Thyroid gland (tissue), 4 donors: ENCODE measurements at places on chromosomes 13 and 19. TPM values are rescaled to one million over a fixed set of nuclear protein-coding genes. Genes with fewer than 3 reads are reported as not detected.

- DNase-seq = no peak
- no peaks in the 10 kb centered on the region for H3K36me3 ChIP-seq
- H3K4me1 ChIP-seq = no peaks in the 10 kb centered on the region
- no peak overlapping the region for H3K27ac ChIP-seq
These were observed 1129.3 kb upstream of the PCDH20 start for GRCh38 chr13:62544928-62545327.

GRCh38 chr13:24097064-24097463, 63.5 kb upstream of the SPATA13 start:
- no peak overlapping the region for H3K27ac ChIP-seq
- H3K4me3 ChIP-seq = no peak overlapping the region
- H3K36me3 ChIP-seq = no peaks in the 10 kb centered on the region
- H3K27me3 ChIP-seq = no peaks in the 10 kb centered on the region
- DNase-seq = no peak
- H3K4me1 ChIP-seq = peaks cover 18% of the 10 kb centered on the region

DNA sequence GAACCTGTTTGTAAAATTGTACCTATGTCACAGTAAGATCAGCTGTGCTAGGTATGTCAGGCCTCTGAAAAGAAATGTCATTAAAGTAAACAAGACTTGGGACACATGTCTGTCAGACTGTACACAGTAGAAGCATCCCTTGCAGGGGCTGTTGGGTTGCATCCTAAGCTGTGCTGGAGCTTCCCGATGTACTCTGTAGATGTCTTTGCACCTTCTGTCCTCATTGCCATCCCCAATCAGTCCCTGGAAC, 48.7 kb upstream of the GPR183 start:
- H3K4me1 ChIP-seq = peaks cover 3% of the 10 kb centered on the region
- H3K27ac ChIP-seq = no peak overlapping the region
- H3K36me3 ChIP-seq = peaks cover 5% of the 10 kb centered on the region
- DNase-seq = no peak
- H3K27me3 ChIP-seq = no peaks in the 10 kb centered on the region

- H3K27me3 ChIP-seq = no peaks in the 10 kb centered on the region
- DNase-seq = no peak
- no peaks in the 10 kb centered on the region for H3K4me1 ChIP-seq
- H3K4me3 ChIP-seq = no peak overlapping the region
- no peak overlapping the region for H3K27ac ChIP-seq
These were observed 1045.4 kb upstream of the MIR17HG start for GRCh38 chr13:90302107-90302506.

- no peak for DNase-seq
- no peak overlapping the region for H3K4me3 ChIP-seq
These were observed 5.8 kb downstream of the DAZAP1 start for GRCh38 chr19:1412995-1413800.

GRCh38 chr13:99174533-99175100, 26.0 kb upstream of the UBAC2 start:
- no peaks in the 10 kb centered on the region for H3K4me1 ChIP-seq
- DNase-seq = no peak
- no peaks in the 10 kb centered on the region for H3K36me3 ChIP-seq
- no peaks in the 10 kb centered on the region for H3K27me3 ChIP-seq
- no peak overlapping the region for H3K4me3 ChIP-seq

GRCh38 chr13:98203646-98204326, 26.7 kb upstream of the RNF113B start:
- H3K4me1 ChIP-seq = peaks cover 33% of the 10 kb centered on the region
- H3K4me3 ChIP-seq = no peak overlapping the region
- H3K36me3 ChIP-seq = no peaks in the 10 kb centered on the region
- no peaks in the 10 kb centered on the region for H3K27me3 ChIP-seq
- H3K27ac ChIP-seq = no peak overlapping the region

DNA sequence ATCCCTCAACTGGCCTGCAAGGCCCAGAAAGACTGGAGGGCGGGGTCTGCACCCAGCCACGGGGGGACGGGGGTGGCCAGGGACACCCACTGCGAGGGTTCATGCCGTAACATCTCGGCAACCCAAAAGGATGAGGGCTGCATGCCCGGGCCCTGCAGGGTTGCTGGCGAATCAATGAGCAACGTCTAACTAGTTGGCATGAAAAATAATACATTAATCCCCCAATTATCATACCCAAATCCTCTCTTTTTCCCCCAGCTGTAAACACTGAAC, 232.2 kb downstream of the TUBA3C start:
- H3K27me3 ChIP-seq = no peaks in the 10 kb centered on the region
- DNase-seq = no peak
- H3K27ac ChIP-seq = no peak overlapping the region
- H3K4me1 ChIP-seq = no peaks in the 10 kb centered on the region
- no peak overlapping the region for H3K4me3 ChIP-seq

GRCh38 chr19:3047496-3048189, 14.7 kb downstream of the TLE5 start:
- DNase-seq = peak; percentile 81
- peaks cover 9% of the 10 kb centered on the region for H3K4me1 ChIP-seq
- peak overlapping the region; percentile 37 for H3K4me3 ChIP-seq
- H3K27me3 ChIP-seq = no peaks in the 10 kb centered on the region

DNA sequence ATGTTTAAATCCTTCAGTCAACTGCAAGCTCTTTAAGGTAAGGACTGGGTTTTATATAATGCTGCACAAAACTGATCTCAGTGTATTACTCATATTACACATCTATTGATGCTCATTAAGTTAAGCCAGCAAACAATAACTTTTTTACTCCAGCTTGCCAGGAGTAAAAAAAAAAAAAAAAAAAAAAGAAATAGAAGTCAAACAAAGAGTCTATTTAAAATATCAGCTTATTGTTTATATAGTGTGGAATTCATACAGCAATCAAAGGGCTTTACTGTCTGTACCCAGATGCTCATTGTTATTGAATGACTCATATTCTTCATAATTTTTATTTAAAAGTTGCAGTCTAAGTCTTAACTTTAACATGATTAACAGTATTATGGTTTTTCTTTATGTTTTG, 21.8 kb upstream of the KBTBD7 start:
- no peak overlapping the region for H3K4me3 ChIP-seq
- H3K27me3 ChIP-seq = no peaks in the 10 kb centered on the region
- no peaks in the 10 kb centered on the region for H3K4me1 ChIP-seq

DNA sequence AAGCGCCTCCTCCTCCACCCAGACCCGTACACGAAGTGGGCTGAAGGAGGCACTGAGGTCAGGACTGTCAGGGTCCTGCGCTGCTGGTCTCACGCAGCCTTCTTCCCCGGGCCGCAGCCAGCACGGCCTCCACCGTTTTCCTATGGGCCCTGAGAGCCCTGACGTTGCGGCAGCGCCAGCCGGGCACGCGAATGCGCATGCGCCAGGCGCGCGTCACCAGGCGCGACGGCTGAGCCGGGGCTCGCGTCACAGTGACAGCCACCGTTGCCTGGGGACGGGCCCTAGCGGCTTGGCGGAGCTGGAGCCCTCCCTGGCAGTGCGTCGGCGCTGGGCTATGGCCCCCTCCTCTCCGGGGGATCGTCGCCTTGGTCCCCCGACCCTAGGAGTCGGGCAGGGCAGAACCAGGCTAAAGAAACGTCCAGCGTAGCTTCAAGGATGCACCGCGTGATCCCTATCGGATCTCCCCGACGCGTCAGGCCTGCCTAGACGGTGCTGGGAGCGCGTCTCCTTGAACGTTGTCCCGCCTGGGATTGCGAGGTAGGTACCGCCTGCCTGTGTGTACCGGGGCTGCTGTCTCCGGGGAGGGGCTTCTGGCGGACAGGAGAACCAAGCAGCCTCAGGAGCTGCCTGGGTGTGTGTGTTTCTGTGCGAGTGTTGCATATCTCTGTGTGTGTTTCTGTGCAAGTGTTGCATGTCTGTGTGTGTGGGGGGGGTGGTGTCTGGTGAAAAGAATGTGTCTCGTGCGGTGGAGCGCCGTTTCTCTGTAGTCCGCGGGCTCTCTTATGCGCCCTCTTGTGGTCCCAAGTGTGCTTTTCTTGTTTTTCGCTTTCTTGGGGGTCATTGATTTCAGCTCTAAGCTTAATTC, 43.2 kb downstream of the ZNF571 start:
- H3K4me1 ChIP-seq = no peaks in the 10 kb centered on the region
- no peak overlapping the region for H3K27ac ChIP-seq
- no peak for DNase-seq

- H3K27me3 ChIP-seq = no peaks in the 10 kb centered on the region
- peaks cover 11% of the 10 kb centered on the region for H3K4me1 ChIP-seq
- DNase-seq = no peak
- no peaks in the 10 kb centered on the region for H3K36me3 ChIP-seq
These were observed 334.5 kb downstream of the RFC3 start for GRCh38 chr13:34152409-34152808.

DNA sequence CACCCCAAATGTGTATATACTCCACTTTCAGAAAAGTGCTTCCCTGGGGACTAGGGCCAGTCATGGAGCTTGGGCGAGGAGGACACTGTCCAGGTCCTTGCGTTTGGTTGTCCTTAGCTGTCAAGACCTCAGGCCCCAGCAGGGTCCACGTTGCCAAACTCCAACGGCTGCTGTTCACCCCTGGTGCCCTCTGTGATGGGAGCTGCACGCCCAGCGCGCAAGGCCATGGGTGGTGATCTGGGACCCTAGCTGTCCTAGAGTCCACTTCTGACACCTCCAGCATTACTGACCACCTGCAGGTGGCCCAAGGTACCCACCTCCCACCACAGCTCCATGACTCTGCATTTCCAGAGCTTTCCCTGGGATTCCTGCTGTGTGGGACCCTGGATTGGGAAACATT, 4.0 kb downstream of the LRP3 start:
- H3K36me3 ChIP-seq = peaks cover 2% of the 10 kb centered on the region
- H3K27me3 ChIP-seq = no peaks in the 10 kb centered on the region
- DNase-seq = no peak
- H3K4me1 ChIP-seq = peaks cover 8% of the 10 kb centered on the region

The PRRG2 gene
- total RNA-seq = 29.6 TPM

The PTGIR gene
- 15.9 TPM for total RNA-seq

The ZIC5 gene
- not detected for total RNA-seq

The NALCN gene
- 2.3 TPM for total RNA-seq

The TMEM255B gene
- 9.0 TPM for total RNA-seq

The ZNF850 gene
- 4.8 TPM for total RNA-seq
